ENCODE measurements at places on chromosomes 5 and 9. TPM values are rescaled to one million over a fixed set of nuclear protein-coding genes. Genes with fewer than 3 reads are reported as not detected.

The OTULINL gene
- 1.9 TPM for total RNA-seq

The FBN2 gene
- total RNA-seq = 19.1 TPM

The TCF7 gene
- total RNA-seq = 4.1 TPM

The IRX2 gene
- total RNA-seq = 10.3 TPM

The CCNO gene
- 7.1 TPM for total RNA-seq

The GDA gene
- 3.7 TPM for total RNA-seq

The OTP gene
- total RNA-seq = not detected

Data from Daoy (cell line).